HuH-7 (cell line): ENCODE measurements at places on chromosomes 5 and 9.

DNA sequence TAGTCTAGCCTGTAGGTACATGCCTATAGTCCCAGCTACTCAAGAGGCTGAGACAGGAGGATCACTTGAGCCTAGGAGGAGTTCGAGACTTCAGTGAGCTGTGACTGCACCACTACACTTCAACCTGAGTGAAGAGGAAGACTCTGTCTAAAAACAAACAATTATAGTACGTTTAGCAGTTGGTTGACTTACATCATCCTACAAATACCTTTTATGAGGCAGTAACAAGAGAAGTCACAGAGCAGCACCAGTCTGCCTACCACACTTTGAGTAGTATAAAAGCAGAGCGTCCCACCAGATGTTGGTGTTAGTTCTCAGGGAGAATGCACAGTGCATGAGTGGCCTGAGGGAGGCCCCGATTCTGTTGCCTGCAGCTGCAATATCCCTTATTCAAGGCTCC lies 16.1 kb downstream of the ZFR start:
- DNase-seq = no peak

- no peak for DNase-seq
Measured at GRCh38 chr5:52805615-52806014, 17.9 kb downstream of the ITGA1 start.

- DNase-seq = no peak
Measured at GRCh38 chr9:37374892-37375291, 47.6 kb upstream of the GRHPR start.

DNA sequence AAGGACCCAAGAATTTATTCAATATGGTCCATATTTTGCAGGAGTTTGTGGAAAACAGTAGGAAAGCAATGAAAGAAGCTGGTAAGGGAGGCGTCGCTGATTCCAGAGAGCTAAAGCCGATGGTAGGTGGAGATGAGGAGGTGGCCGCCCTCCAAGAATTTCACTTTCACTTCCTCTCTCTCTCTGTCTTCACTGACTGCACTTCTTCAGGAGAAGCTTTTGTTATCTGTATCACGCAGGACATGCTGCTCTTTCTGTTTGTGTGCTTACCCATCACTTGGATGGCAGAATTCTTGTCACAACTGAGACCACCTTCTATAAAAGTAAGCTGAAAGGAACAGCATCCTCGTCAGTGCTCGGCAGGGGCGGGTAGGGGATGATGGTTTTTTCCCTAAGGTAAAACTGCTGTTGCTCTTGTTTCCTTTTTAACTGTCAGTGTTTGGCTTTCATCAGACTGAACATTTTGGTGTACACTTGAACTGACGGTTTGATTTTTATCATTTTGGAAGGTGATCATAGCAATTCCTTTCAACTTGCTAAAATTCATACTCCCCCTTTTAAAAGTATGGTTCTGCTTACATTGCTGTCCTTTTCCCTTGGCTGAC lies 62.4 kb upstream of the FSD1L start:
- DNase-seq = no peak

GRCh38 chr5:157481666-157482065 lies 21.7 kb downstream of the NIPAL4 start:
- DNase-seq = no peak

GRCh38 chr9:96217294-96217707 lies 84.7 kb downstream of the HSD17B3 start:
- peak; percentile 35 for DNase-seq

DNA sequence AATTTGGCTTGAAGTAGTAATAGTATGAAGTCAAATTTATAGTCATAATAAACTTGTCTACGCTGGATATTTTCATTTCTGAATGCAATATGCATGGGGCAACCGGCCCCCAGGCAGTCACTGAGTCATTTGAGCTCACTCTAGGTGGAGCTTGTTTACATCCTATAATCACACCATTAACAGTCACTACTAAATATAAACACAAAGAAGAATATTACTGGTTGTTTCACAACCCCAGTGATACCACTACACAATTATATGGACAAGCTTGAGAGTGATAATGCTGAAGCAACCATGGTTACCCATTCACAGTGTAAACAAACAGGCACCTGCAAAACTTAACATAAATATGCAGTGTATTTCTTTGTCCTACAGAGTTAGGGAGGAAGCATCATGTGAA lies 68.7 kb downstream of the MARCHF3 start:
- no peak for DNase-seq

DNA sequence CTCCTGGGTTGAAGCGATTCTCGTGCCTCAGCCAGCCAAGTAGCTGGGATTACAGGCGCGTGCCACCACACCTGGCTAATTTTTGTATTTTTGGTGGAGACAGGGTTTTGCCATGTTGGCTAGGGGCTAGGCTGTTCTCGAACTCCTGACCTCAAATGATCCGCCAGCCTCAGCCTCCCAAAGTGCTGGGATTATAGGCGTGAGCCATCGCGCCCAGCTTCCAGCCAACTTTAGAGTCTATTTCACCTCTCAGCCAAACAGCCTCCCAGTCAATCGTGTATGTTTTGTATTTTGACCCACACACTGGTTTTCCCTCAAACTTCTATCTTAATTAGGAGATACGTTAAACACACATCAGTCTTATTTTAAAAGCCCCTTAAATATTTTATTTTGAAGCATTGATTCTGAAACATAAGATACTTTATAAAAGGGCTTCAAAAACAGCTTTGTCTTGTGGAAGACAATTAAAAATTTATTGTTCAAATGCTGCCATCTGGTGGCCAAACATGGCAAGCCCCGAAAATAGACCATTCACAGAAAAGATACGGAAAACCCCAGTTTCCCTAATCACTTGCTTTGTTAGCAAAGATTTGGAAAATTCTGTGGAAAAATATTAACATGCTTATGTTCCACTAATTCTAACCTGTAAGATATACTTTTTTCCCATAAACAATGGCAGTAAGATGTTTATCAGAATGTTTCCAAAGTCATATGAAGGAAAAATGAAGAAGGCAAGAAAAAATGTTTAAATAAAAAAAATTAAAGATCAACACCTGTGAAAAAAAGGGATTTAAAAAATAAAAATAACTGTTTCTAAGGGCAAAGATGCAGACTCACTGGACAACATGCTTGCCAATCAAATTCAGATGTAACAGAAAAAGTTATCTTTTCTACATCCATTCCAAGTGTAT lies 33.1 kb downstream of the APTX start:
- peak; percentile 24 for DNase-seq
